ENCODE measurements at places on chromosomes 4 and X.

DNA sequence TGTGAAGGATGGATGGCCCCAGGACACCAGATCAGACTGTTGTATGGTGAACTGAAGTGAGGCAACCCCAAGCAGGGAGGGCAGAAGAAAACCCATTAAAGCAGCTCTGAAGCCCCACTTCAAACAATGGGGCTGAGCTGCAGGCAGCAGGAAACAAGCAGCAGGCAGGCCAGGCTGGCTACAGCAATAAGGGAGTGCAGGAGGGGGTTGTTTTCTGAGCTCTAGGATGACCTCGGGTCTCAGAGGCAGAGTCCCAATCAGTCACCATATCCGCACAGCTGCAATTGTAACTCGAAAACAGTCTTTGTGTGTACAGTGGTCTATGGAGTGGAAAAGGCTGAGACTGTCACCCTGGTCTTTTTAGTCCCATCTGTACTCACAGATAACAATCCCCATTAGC is 90.4 kb downstream of the COL4A6 start:
- DNase-seq: no peak

DNA sequence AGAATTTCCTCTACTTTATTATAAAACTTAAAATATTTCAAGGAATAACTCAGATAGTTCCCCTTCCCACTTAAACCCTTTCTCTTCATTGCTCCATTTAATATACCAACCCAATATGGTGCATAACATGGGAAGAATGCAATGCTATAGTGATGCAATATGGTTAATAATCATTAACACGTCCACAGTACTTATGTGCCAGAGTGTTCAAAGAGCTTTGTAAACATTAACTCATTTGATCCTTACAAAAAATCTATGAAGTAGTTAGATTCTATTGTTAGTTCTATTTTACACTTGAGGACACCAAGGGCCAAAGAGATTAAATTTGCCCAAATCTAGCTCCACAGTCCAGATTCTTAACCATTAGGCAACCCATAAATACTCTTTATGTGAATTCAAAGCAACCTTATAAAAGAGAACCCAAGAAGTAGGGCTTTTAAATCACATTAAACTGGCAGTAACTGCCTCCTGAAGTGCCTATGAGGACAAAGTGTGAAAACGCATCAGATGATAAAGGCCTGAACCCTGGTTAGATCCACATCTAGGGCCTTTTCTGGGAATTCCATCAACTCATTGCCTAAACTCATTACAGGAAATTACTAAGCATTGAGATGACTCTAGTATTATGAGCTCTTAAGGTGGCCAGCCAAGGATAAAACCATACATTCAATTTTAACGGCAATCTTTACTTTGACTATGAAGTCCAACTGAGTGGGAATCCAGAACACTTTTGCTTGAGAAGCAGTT is 94.3 kb downstream of the AREG start:
- DNase-seq: no peak

DNA sequence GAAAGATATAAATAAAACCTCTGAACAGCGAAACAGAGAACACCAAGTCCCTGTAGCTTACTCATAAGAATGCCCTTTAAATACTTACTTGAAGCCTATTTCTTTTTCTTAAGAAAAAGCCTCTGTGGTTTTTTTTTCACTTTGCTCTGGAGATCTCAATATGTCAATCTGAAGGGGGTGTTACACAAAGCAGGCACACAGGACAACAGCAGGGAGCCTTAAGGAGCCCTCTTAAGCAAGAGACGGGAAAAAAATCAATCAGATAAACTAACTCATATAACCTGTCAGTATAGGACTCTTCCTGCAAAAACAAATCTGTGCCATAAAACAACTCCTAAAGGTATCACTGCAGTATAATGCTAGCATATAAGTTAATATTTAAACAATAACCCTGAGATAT is 611.1 kb upstream of the ATOH1 start:
- no peak for DNase-seq

- no peak for DNase-seq
These were observed 31.8 kb downstream of the PDHA1 start for GRCh38 chrX:19375546-19375945.

- DNase-seq: no peak
These were observed 31.1 kb downstream of the UCHL1 start for GRCh38 chr4:41287852-41288251.

GRCh38 chr4:25451676-25452075 is 74.6 kb downstream of the ANAPC4 start:
- no peak for DNase-seq

DNA sequence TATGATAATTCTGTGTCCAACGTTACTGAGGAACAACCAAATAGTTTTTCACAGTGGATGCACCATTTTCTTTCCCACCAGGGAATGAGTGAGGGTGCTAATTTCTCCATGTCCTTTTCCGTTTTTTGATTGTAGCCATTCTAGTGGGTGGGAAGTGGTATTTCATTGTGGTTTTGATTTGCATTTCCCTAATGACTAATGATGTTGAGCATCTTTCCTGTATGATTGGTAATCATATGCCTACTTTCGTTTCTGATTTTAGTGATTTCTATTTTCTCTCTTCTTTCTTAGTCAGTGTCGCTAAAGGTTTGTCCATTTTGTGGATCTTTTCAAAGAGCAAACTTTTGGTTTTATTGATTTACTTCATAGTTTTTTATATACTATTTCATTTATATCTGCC is 32.1 kb upstream of the TEX13D start:
- DNase-seq: no peak

GRCh38 chr4:588351-588849 is 12.3 kb upstream of the TMEM271 start:
- no peak for DNase-seq

DNA sequence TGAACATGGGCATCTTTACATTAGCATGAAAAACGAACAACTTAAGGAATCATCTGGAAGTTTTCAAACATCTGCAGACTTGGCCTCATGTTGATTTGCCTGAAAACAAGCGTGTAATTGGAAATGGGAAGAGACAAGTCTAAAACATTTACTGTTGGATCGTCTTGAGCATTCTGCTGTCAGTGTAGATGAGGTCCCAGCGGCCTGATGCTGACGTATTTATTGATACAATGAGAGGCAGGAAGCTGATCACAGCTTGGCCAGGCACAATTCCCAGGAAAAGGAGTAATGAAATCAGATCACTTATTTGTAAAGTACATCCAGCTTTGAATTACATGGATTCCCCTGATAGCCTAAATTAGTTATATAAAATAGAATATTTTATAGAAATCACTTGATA is 210.6 kb downstream of the CLCN4 start:
- no peak for DNase-seq
